ENCODE measurements at places on chromosomes 11 and 22.

- DNase-seq: peak; percentile 64
These were observed at the start of gene SBF2 for GRCh38 chr11:10293423-10294289. Gene SBF2, minus strand, starts transcription at chr11:10294219. Its CDS starts 150 bp downstream, at chr11:10294069.

- no peak for DNase-seq
These were observed 231.1 kb downstream of the TENM4 start for GRCh38 chr11:79209540-79210266.

DNA sequence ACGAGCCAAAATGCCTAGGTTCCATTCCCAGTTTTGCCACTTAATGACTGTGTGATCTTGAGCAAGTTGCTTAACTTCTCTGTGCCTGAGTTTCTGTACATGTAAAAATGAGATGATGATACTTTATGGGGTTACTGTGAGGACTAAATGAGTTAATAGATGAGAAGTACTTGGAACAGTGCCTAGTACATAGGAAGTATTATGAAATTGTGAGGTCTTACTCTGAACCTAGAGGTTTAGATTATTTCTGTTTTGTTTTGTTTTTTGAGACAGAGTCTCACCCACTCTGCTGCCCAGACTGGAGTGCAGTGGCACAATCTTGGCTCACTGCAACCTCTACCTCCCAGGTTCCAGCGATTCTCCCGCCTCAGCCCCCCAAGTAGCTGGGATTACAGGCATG, 227.0 kb upstream of the POU2AF2 start:
- no peak for DNase-seq

DNA sequence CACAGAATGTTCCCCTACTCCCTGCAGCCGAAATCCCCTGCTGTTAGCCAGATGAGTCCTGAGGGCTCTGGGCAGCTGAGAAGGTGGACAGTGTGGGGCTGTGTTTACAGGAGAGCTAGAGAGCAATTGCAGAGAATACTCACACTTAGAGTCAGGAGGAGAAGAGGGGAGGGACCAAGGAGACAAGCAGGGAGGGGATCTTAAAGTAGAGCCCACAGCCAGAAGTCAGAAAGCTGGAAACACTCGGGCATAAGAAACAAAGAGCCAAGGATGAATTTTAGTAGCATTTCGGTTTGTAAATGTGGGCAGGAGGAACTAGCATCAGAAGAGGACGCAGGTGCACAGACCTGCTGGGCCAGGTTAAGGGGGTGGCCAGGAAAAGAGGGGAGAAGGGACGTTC, 1435.9 kb downstream of the BRD1 start:
- DNase-seq: no peak

DNA sequence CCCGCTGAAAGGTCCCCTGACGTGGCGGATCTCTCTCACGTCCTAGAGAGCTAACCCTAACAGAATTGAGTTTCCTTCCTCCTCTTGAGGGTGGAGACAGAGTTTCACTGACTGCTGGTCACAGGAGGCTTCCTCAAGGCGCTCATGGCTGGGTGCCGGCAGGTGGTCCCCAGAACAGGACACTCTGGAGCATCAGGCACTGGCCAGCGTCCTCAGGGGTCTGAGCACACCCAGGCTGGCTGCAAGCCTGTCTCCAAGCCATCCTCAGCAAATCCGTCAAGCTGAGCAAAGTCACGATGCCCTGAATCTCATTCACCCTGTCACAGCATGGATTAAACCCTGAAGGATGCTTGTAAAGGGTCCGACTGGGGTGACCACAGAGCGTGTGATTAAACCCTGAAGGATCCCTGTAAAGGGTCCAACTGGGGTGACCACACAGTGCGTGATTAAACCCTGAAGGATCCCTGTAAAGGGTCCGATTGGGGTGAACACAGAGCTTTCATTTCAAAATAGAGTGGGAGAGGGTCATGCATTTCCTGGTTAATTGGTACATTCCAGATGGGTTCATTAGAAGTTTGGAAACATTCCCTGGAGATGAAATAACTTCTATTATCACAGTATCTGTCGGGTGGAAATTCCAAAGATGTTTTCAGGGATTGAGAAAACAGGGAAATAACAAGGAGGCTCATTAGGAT, 473.0 kb downstream of the BRD1 start:
- no peak for DNase-seq

DNA sequence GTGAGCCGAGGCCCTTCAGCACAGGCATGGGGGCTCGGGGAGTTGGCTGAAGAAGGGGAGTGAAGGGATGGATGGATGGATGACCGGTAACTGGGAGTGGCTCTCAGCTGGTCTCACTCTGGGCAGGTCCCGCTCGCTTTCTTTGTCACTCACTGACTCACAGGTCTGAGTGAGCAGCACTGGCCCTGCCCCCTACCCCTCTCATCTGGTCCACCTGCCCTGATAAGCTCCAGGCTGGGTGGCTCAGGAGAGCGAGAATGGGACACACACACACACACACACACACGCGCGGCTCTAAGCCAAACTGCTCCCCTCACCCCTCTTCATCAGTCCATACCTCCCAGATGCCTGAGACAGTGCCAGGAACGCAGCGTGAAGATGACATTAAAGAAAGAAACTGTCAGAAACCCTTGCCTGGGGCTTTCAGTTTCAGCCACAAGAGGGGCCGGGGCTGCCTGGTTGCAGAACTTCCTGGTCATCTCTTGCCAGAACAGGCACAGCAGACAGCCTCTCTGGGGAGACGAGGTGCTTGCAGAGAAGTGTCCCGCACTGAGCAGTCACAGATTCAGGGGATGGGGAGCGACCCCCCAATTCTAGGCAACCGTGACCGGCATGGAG, 16.5 kb upstream of the SHISAL1 start:
- no peak for DNase-seq

DNA sequence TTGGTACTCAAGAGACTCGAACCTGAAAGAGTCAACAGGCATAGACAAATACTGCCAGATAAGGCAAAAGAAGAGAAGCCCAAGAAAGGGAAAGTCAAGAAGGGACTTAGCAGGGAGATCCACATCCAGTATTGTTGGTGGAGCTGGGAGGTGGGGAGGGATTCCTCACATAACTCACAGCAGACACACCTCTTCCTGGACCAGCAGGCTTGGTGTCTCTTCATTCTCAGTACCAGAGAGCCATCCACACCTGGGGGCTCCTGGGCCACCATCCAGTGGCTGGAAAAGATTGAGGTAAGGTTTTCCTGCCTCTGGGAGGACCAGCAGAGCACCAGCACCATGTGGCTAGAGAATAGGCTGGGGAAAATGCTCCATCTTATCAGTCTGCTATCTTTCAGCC, 161.6 kb upstream of the SESN3 start:
- no peak for DNase-seq

- no peak for DNase-seq
These were observed 9.5 kb downstream of the MRPL17 start for GRCh38 chr11:6673523-6674218.

GRCh38 chr11:61193596-61193995, 9.7 kb upstream of the PGA3 start:
- no peak for DNase-seq

DNA sequence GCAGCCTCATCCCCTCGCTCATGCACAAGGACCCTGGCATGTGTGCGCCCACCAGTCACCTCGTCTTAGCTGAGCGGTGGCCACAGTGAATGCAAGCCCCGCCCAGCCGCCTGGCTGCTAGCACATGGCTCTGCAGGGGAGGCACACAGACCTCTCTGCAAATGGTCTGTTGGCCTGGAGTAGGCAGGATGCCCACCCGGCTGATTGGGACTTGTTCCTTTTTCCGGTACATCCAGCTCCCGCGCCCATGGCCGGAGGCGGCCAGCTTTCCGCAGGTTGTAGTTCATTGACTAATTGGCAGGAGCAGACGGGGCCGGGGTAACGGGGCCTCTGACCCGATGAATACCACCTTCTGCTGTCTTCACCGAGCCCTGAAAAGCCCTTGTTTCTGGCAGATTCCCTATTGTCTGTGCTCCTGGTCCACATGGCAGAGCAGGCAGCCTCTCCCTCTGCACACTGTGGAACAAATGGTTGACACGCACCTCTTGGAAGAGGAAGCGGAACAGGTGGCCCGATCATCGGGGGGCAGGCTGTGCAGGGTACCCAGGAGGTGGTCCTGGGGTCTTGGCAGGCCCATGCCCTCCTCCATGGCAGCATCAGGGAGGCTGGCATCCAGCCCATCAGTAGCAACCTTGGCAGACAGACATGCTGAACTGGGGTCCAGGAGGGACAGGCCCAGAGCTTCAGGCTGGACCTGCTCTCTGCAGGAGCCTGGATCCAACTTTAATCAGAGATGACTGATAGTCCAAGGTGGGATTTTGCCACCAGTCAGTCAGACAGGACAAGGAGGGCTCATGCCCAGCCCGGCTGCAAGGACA, 1512.0 kb downstream of the BRD1 start:
- DNase-seq: no peak

- no peak for DNase-seq
These were observed 760.6 kb downstream of the NTM start for GRCh38 chr11:132131047-132131446.

DNA sequence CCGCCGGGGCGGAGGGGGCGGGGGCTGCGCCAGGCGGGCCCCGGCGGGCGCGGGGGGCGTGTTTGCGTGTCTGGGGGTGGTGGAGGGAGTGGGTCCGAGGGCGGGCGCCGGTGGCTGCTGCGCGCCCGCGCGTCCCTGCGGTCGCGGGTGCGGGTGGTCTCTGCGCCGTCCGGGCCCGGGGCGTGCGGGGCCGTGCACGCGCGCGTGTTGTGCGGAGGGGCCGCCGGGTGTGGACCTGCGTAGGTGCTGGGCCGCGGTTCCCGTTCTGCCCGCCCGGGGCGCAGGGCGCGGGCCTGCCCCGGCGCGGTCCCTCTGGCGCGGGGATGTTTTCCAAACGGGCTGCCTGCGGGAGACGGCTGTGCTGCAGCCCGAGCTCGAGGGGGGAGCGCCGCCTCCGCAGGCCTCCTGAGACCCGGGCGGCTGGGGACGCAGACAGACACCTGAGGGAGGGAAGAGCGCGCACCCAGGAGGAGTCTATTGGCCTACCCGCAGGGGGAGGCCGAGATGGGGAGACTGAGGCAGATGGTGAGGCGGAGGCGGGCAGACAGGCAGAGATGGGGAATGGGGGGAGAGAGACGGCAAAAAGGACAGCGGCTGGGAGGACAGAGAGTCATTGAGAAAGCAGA, 442 bp downstream of the PELI3 start:
- DNase-seq: peak; percentile 99

DNA sequence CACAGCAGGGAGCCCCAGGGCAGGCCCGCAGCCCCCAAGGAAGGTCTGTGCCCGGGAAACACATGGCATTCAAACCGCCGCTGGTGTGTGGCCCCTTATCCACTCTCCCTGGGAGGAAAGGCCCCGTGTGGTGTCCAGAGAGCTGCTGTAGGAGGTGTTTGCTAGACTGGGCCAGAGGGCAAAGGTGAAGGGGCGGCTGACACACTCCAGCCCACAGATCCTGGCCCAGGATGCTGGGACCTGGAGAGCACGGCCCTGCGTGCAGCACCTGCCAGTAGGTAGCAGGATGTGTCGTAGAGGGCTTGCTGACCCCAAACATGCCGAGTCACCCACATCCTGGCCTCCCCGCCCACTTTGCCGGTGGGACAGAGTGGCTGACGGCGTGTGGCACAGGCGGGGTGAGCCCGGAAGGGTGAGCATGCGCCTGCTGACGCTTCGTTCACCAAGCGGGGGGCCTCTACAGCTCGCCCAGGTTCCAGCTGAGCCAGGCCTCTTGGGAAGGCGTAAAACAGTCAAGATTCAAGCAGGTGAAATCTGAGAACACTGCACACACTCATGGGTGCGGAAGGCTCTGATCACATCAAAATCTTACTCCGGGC, 11.0 kb downstream of the OSBPL5 start:
- DNase-seq: no peak

DNA sequence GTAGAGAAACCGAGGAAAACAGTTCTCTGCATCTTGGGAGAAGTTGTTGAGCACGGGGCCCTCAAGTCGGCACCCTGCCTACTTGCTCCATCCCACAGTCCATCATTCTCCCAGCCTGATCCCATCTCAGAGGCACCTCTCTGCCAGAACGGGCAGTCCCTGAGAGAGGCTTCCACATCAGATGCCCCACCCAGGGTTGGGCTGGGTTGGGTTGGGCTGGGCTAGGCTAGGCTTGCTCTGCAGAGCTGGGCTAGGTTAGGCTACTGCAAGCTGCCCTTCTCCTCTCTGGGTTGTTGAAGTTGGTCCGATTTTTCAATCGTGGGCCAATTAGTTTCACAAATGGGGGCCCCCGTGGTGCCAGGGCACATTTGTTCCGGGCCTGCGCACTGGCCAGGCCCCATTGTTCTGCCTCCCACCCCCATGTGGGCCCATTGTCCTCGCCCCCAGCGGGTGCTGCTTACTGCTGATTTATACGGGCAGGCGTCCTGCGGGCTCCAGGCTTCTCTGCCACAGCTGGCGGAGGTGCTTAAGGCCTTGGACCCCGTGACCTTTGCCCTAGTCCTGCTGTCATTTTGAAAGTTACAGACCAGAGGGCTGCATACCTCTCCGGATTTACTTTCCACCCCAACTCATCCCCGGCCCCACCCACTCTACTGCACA, 63.7 kb upstream of the NNMT start:
- no peak for DNase-seq

- DNase-seq: no peak
These were observed 275.4 kb downstream of the DYNC2H1 start for GRCh38 chr11:103384652-103385051.

- no peak for DNase-seq
These were observed 243.5 kb downstream of the ETS1 start for GRCh38 chr11:128343870-128344269.

GRCh38 chr11:93737904-93738612, 3.2 kb downstream of the TAF1D start:
- DNase-seq: no peak

DNA sequence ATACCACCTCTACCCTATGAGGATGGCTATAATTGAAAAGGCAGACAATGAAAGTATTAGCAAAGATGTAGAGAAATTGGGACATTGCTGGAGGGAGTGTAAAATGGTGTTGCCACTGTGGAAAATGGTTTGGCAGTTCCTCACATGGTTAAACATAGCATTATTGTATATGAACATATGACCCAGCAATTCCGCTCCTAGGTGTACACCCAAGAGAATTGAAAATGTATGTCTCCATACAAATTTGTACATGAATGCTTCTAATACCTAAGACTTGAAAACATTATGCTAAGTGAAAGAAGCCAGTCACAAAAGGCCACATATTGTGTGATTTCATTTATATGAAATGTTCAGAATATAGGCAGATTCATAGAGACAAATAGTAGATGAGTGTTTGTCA, 10.0 kb downstream of the SLCO2B1 start:
- DNase-seq: no peak

DNA sequence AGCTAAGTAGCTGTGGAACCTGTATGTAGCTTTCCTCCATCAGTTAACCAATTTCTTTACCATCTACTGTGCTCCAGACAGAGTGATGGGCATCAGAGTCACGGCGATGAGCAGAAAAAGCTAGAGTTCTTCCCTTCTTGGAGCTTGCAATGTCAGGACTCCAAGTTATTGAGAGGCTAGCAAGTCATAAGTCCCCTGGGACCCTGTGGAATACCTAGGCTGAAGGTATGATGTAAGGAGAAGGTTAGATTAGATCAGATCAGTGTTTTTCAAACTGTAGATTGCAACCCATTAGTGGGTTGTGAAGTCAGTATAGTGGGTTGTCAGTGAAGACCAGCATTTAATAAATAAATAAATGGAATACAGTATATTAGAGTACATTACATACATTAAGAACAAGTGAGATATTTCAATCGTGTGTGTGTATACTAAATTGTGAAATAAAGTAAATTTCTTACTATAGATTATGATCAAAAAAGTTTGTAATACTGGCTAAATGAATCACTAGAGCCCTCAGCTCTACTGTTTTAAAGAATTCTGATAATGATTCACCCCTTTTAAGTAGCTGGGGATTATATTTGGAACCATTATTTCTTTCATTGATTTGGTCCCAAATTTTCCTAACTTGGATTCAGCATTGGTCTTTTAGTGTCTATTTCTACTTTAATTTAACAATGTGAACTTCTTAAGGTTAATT, 52.3 kb downstream of the RASSF10 start:
- no peak for DNase-seq
